A549 treated with CpdA at 1 μM for 4 hours (cell line): ENCODE measurements at places on chromosomes 3 and 15. TPM values are rescaled to one million over a fixed set of nuclear protein-coding genes. Genes with fewer than 3 reads are reported as not detected.

Gene PDZRN3
- not detected in 5 replicates for total RNA-seq

Gene LEKR1
- total RNA-seq, result 0.36 to 1.0 TPM (median 0.51 TPM) in 5 replicates

Gene PYGO1
- total RNA-seq, result 6.5 to 8.3 TPM (median 6.9 TPM) in 5 replicates

Gene TNNC1
- 1.2 to 1.5 TPM (median 1.4 TPM) in 5 replicates for total RNA-seq

Gene PLA2G4D
- total RNA-seq, result not detected in 5 replicates

Gene POPDC2
- total RNA-seq, result 0.18 to 0.37 TPM (median 0.22 TPM) in 4 of 5 replicates, not detected in the other

Gene LRTM1
- total RNA-seq, result not detected in 5 replicates

Gene FBXL2
- 6.0 to 8.5 TPM (median 7.2 TPM) in 5 replicates for total RNA-seq

Gene KCNAB1
- total RNA-seq, result not detected in 5 replicates

Gene UBA7
- total RNA-seq, result 0.31 to 0.51 TPM (median 0.51 TPM) in 5 replicates

Gene GP9
- total RNA-seq, result not detected in 5 replicates

Gene ACOX2
- 6.7 to 13.0 TPM (median 10.9 TPM) in 5 replicates for total RNA-seq

Gene RABL3
- total RNA-seq, result 15.5 to 22.8 TPM (median 18.2 TPM) in 5 replicates

Gene ABI3BP
- 0.75 to 2.8 TPM (median 0.99 TPM) in 5 replicates for total RNA-seq

Gene SLC15A2
- 0.12 to 0.41 TPM (median 0.35 TPM) in 5 replicates for total RNA-seq

Gene SLC6A1
- total RNA-seq, result 0.02 TPM in 1 of 5 replicates, not detected in the others

Gene RNF123
- total RNA-seq, result 12.5 to 17.1 TPM (median 14.8 TPM) in 5 replicates

Gene ROPN1
- total RNA-seq, result not detected in 5 replicates

Gene THRB
- total RNA-seq, result 0.99 to 3.1 TPM (median 1.6 TPM) in 5 replicates

Gene LSG1
- total RNA-seq, result 33.4 to 35.7 TPM (median 33.9 TPM) in 5 replicates
